RWPE2 (cell line): ENCODE measurements at places on chromosomes 3 and 15.

GRCh38 chr15:59741274-59741906 lies 52.3 kb upstream of the BNIP2 start:
- H3K4me3 ChIP-seq = no peak overlapping the region
- H3K36me3 ChIP-seq = no peaks in the 10 kb centered on the region
- no peaks in the 10 kb centered on the region for H3K27me3 ChIP-seq

DNA sequence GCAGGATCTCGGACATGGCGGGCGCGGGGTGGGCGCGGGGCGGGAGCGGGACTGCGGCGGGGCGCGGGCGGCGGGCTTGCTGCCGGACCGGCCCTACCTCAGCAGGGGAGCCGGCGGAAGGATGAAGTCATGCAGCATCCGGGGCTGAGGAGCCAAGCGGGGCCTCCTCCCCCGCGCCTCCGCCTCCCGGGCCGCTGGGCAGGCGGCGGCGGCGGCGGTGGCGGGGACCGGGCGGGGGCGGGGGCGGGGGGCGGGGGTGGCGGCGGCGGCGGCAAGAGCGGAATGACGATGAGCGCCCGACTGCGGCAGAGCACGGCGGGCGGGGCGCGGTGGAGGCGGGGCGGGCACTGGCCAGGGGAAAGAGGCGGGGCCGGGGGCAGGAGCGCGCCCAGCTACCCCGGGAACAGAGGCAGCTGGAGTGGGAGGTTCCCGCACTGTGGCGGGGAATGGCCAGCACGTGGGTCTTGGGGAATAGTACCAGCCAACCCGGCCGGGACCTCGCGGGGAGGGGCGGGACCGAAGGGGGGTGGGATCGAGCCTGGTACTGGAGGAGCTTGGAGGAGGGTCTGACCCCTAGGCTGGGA lies at the start of gene CAMK2N2:
TSS of gene CAMK2N2 (minus strand) at position 284 of the 584 bp plus-strand sequence. CDS start at position 16, 268 bp downstream.
- H3K27me3 ChIP-seq = peaks cover 23% of the 10 kb centered on the region
- H3K4me3 ChIP-seq = peak within 1 kb of the TSS; percentile 42
- DNase-seq = peak; percentile 80
- H3K36me3 ChIP-seq = no peaks in the 10 kb centered on the region
- no peaks in the 10 kb centered on the region for H3K4me1 ChIP-seq
- no peak within 1 kb of the TSS for H3K27ac ChIP-seq

DNA sequence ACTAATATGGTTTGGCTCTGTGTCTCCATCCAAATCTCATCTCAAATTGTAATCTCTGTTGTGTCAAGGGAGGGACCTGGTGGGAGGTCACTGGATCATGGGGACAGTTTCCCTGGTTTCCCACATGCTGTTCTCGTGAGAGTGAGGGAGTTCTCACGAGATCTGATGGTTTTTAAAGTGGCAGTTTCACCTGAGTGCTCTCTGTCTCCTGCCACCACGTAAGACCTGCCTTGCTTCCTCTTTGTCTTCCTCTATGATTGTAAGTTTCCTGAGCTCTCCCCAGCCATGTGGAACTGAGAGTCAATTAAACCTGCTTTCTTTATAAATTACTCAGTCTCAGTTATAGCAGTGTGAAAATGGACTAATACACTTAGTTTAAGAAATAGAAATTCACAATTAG lies 228.9 kb downstream of the CD47 start:
- no peak overlapping the region for H3K27ac ChIP-seq
- H3K36me3 ChIP-seq = no peaks in the 10 kb centered on the region
- no peak for DNase-seq
- H3K27me3 ChIP-seq = no peaks in the 10 kb centered on the region

GRCh38 chr3:177725165-177725564 lies 527.9 kb upstream of the TBL1XR1 start:
- no peaks in the 10 kb centered on the region for H3K36me3 ChIP-seq
- no peak for DNase-seq

- H3K4me3 ChIP-seq = no peak overlapping the region
- no peak for DNase-seq
- no peaks in the 10 kb centered on the region for H3K36me3 ChIP-seq
- H3K27ac ChIP-seq = no peak overlapping the region
- H3K4me1 ChIP-seq = no peaks in the 10 kb centered on the region
These were observed 92.3 kb upstream of the ROPN1 start for GRCh38 chr3:124084022-124084881.

DNA sequence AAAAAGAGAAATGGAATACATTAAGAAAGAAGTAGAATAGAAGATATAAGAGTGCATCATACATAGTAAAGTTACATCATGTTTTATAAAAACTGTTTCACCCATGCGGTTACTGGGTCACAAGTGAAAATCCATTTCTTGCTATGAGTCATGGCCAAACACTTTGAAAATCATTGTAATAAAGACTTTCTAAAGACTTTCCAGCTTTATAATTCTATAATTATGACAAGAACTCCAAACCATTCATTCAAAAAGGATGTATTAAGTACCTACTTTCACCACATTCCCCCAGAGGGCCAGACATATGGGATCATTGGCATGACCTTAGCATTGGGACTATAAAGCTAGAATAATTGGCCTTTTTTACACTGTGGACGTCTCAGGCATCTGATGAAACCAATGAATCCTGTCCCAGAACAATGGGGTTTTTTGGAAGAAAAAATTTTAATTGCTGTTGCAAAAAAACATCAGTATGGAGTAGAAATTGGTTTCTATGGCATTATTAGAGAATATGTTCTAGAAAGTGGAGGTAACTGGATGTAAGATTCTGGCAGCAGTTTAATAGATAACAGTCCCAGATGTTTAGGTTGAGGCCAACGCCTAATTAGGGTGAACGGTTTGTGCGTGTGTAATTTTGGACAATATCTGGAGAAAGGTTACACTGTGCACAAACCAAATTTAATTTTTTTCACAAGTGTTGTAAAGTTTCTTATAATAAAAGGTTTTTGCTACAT lies 3.3 kb upstream of the SKIC8 start:
- no peaks in the 10 kb centered on the region for H3K27me3 ChIP-seq
- DNase-seq = peak; percentile 54
- H3K4me1 ChIP-seq = peaks cover 35% of the 10 kb centered on the region
- H3K27ac ChIP-seq = peak overlapping the region; percentile 37
- no peaks in the 10 kb centered on the region for H3K36me3 ChIP-seq

GRCh38 chr3:141289228-141289772 lies 57.7 kb downstream of the PXYLP1 start:
- H3K36me3 ChIP-seq = no peaks in the 10 kb centered on the region
- no peak overlapping the region for H3K4me3 ChIP-seq
- no peaks in the 10 kb centered on the region for H3K27me3 ChIP-seq

DNA sequence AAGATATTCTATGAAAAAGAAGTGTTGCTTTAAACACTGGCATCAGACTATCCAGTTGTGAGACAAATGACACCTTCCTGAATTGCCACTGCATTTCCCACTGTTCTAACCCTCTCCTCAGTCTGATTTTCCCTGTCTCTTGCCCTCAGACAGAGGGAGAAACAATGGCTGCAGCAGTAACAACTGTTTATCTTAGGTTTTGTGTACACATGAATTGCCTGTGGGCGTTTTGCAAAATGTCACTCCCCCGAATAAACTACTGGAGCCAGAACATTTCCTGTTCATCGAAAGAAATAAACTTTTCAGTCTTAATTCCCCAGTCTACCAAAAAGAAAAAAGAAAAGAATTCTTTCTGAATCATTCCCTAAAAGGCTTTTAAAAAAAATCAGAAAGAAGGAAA lies 155.1 kb downstream of the MAGI1 start:
- DNase-seq = no peak
- no peaks in the 10 kb centered on the region for H3K36me3 ChIP-seq
- H3K27ac ChIP-seq = no peak overlapping the region
- H3K27me3 ChIP-seq = no peaks in the 10 kb centered on the region
- H3K4me3 ChIP-seq = no peak overlapping the region

GRCh38 chr15:70853318-70853972 lies 512 bp downstream of the LARP6 start:
- no peaks in the 10 kb centered on the region for H3K27me3 ChIP-seq
- H3K4me3 ChIP-seq = peak overlapping the region; percentile 89
- DNase-seq = no peak
- H3K4me1 ChIP-seq = peaks cover 26% of the 10 kb centered on the region
- peaks cover 33% of the 10 kb centered on the region for H3K36me3 ChIP-seq

DNA sequence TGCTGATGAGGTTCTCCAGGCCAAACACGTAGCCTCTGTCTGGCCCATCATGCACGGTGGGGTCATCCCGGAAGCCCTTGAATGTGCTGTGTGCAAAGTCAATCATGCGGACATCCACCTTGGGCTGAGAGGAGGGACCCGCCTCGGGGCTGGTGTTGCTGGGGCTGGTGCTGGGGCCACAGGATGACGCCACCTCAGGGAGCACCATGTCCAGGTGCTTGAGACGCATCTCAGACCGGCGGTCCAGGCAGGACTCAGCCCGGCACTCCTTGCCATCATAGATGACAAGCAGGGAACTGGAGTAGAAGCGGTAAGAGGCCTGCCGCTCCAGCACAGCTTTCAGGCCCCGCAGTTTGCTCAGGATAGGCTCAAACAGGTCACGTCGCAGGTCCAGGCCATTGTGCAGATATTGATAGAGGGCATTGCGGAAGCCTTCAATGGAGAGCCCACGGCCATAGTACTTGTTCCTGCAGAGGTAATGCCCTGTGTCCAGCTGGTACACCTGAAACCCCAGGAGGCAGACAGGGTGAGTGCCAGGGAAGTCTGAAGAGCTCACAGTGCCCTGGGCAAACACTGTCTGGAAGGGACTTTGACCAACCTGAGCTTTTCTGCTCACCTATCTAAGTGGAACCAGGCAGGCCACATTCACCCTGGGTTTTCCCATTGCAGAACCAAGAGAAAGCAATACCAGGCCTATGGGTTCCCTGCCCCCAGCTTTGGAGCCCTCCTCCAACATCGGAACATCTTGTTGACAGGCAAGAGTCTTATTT lies 3.6 kb upstream of the GMPPB start:
- no peaks in the 10 kb centered on the region for H3K4me1 ChIP-seq
- no peak for DNase-seq
- H3K27me3 ChIP-seq = no peaks in the 10 kb centered on the region
- peaks cover 28% of the 10 kb centered on the region for H3K36me3 ChIP-seq

GRCh38 chr15:76327191-76328105 lies 9.1 kb upstream of the ISL2 start:
- no peaks in the 10 kb centered on the region for H3K36me3 ChIP-seq
- no peak overlapping the region for H3K4me3 ChIP-seq
- H3K27ac ChIP-seq = no peak overlapping the region

- H3K27ac ChIP-seq = peak overlapping the region; percentile 92
- no peak for DNase-seq
- H3K4me1 ChIP-seq = peaks cover 24% of the 10 kb centered on the region
These were observed 543.1 kb upstream of the NECTIN3 start for GRCh38 chr3:110528305-110529121.

DNA sequence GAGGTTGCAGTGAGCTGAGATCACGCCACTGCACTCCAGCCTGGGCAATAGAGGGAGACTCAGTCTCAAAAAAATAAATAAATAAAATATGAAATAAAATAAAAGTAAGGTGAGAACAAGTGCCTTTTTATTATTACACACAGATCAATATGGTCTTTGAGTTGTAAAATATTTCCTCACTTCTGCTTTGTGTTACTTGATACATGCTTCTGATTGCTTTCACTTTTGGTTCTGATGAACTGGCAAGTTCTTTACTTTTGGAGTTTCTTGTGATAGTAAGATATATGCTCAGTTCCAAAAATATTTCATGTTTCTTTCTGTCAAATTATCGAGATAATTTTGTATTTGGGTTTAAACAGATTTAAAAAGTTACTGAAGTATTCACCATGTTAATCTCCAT lies 16.6 kb upstream of the GYG1 start:
- DNase-seq = no peak
- H3K4me3 ChIP-seq = peak overlapping the region; percentile 24
- H3K4me1 ChIP-seq = no peaks in the 10 kb centered on the region

DNA sequence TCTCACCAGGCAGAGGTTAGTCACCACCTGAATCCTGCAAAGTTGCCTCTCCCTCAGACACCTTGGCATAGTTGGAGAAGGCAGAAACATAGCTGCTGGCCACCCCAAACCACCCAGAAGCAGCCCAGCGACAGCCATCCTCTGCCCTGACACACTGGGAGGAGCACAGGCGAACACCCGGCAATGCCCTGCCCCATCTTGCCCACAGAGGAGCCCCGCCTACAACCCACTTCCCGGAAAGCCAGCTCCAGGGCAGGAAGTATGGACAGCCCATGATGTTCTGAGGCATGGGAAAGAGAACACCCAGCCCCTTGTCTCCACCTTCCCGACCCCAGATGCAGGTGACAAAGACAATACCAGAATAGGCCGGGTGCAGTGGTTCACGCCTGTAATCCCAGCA lies 12.6 kb upstream of the SHISA5 start:
- H3K4me3 ChIP-seq = no peak overlapping the region
- H3K36me3 ChIP-seq = no peaks in the 10 kb centered on the region
- no peaks in the 10 kb centered on the region for H3K27me3 ChIP-seq
- DNase-seq = no peak
- H3K27ac ChIP-seq = no peak overlapping the region
- H3K4me1 ChIP-seq = no peaks in the 10 kb centered on the region

DNA sequence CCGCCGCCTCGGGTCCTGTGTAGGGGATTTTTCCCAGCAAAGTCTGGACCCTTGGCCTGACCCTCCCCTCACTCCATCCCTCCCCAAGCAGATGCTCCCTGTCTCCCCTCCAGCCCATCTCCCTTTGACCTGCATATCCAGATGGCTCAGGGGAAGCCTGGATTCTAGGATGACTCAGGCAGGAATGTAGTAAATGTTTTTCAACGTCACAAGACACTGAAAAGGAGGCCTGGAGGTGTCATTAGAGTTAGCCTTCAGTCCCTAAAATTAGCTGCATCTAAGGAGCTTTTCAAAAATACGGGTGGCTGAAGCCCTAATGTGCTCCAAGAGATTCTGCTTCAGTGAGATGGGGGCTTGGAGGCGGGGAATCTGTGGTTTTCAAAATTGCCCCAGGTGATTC lies 7.2 kb downstream of the ACAN start:
- H3K36me3 ChIP-seq = no peaks in the 10 kb centered on the region
- H3K27ac ChIP-seq = no peak overlapping the region
- no peak for DNase-seq
- H3K4me3 ChIP-seq = no peak overlapping the region

DNA sequence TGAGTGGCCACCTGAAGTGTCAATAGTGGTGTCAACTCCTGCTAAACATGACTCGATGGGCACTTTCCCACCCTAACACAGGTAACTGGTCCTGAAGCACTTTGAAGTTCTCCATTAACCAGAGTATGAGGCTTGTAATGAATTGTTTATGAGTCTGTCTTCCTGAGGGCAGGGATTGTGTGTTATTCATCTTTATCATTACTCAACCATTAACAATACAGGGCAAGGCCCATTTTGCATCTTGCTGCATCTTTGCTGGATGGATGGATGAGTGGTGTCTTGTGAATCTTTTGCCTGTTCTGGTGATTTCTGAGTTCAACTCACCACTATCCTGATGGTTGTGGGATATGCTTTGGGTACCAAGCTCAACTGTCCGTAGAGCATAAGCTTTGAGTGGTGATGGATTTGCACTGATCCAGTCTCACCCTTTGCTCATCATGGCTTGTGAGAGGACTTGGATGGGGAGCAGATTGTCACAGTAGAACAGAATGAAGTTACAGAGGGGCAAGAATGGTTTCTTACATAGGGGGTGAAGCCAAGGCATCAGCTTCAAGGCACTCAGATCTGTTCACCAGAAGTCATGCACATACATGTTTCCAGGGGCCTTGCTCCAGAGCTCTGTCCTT lies 22.3 kb upstream of the EPB42 start:
- H3K27me3 ChIP-seq = no peaks in the 10 kb centered on the region
- no peaks in the 10 kb centered on the region for H3K4me1 ChIP-seq
- no peak for DNase-seq
- no peaks in the 10 kb centered on the region for H3K36me3 ChIP-seq

- H3K27me3 ChIP-seq = no peaks in the 10 kb centered on the region
- peaks cover 22% of the 10 kb centered on the region for H3K4me1 ChIP-seq
- H3K27ac ChIP-seq = no peak overlapping the region
- DNase-seq = no peak
- no peak overlapping the region for H3K4me3 ChIP-seq
- no peaks in the 10 kb centered on the region for H3K36me3 ChIP-seq
These were observed 375.0 kb downstream of the ROBO2 start for GRCh38 chr3:77414881-77415280.
